ENCODE measurements at places on chromosomes 6 and 20.

- no peak for DNase-seq
Measured at GRCh38 chr20:17946572-17947473, 21.8 kb downstream of the SNX5 start.

DNA sequence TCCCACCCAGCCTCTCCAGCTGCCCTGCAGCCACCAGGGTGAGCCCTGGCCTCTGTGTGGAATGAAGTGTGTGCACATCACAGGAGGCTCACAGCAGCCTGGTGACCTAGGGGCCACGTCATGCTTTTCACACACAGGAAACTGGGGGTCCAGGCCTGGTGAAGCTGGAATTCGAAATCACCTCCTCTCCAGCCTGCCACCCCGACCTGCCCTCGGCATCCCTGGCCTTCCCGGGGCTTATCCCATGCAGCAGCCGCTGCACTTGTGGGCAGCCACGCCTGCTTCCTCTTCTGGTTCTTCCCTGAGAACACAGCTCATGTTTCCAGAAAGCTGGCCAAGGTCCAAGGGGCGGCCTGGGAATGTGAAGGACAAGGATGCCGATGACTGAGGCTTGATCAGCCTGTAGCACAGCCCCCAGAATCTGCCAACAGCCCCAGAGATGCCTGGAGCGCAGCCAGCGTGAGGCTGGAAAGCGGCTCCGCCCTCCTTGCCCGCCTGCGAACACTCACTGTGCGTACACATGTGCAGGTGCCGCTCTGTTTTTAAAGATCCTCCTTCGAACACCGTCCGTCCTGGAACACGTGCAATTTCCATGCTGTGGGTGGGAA, 4.2 kb upstream of the NTSR1 start:
- no peak for DNase-seq

- no peak for DNase-seq
Measured at GRCh38 chr20:45010399-45010828, 44.1 kb downstream of the STK4 start.

- DNase-seq = peak; percentile 35
Measured at GRCh38 chr6:168088161-168089053, 9.4 kb upstream of the FRMD1 start.

GRCh38 chr6:170162775-170163404, 128.0 kb downstream of the DLL1 start:
- no peak for DNase-seq

DNA sequence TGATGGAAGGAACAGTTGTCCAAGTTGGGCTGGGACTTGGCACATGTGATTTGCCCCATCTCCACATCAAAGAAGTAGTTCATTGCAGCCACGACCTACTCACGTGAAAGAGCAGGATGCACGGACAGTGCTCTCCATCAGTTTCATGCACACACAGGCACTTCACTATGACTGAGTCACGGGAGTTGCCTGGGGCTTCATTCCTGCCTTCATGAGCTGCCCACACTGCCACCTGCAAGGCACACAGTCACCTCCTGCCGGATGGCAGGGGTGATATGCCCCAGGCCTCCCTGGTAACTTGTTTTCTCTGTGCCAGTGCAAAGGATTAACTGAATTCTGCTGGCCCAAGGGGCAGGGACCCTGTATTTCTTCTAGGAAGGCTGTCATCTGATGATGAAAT, 22.8 kb downstream of the CST5 start:
- no peak for DNase-seq

- DNase-seq = peak; percentile 72
Measured at GRCh38 chr6:158072083-158072721, 90.5 kb downstream of the SYNJ2 start.

- DNase-seq = no peak
Measured at GRCh38 chr6:157370755-157371154, 10.2 kb upstream of the ZDHHC14 start.

DNA sequence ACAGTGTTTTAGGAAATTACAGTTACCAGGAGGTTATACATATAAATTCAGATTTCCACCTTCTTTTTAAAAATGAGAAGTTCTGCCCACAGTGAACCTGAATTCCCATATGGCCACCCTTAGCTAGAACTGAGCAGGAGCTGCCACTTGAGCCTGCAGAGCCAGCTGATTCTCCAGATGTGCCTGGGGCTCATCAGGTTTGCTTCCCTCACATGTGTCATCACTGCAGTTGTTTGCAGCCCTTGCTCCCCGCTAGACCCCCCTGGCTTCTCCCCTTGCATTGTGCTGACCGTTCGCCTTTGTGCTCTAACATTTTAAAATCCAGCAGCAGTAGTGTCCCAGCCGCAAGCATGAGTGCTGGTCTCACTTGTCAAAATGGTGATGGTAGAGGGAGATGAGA, 131.1 kb downstream of the UTRN start:
- no peak for DNase-seq

DNA sequence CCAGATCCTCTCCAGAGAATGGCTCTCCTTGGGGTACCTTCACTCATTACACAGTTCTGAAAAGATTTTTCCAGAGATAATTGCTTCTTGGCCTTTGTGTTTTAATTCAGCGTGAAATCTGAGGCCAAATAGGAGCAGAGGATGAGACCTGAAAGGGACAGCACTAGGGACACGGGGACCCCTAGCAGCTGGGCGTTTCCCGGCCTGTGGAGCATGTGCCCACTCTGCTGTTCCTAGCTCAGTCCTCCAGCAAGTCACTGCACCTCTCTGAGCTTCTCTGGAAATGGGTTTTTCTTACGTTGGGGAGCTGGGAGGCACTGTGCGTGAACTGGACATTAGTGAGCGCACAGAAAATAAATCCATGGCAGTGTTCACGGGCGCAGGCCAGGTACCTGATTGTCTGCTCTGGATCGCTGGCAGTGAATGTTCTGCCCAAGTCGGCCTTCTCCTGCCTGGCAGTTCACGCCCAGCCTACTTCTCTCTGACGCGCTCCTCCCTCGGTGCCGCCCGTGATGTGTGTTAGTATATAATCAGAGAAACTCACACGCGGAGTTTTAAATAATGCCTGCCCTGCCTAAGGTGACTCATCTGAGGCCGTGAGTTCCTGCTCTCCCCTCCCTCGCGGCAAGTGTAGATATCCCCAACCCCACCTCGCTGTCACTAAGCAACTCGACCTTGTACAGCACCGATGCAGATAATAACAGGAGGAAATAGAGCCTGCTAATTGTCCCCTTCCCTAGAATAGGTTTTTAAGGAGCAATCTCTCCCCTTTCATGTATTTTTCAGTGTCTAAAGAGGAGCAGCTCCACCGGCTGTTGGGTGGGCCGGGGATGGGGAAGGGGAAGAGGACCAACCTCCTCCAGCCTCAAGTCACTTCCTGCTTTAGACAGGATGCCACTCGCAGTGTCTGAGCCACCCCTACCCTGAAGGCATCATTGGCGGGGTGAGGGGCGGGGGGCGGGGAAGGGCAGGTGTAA, 2.7 kb upstream of the TUBB2A start:
- DNase-seq = no peak

- DNase-seq = no peak
Measured at GRCh38 chr6:109984410-109984809, 6.3 kb downstream of the GPR6 start.

DNA sequence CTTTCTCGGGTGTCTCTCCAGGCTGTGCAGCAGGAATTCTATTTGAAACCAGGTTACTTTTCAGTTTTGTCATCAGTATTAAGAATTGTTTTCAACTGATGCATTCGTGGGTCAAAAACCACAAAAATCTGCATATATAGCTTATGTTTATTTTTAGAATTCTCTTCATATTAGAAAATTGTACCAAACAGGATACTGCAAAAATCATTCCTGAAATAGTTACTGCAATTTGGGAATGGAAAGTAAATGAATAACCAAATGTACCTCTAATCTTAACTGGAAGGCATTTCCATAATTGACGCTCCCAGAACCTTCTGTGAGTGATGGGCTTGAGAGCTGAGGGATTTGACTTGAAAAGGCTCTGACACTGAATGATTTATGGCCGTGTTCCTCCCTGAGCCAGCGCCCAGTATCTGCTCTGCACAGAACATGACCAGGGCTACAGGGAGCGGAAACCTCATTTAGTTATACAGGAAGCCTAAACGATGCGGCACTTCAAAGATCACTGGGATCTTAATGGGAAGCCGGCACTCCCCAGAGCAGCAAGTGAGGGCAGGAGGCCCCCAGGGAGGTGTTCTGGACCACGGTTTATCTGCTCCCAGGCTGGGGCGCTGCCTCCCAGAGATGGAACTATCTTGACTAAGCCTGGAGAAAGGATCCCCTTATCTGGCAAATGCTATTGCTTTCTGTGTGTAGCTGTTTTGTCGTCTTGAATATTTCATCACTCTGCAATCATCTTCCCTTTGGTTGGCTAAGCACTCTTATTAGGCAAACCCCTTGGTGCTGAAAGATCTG, 446.0 kb downstream of the QKI start:
- peak; percentile 20 for DNase-seq

DNA sequence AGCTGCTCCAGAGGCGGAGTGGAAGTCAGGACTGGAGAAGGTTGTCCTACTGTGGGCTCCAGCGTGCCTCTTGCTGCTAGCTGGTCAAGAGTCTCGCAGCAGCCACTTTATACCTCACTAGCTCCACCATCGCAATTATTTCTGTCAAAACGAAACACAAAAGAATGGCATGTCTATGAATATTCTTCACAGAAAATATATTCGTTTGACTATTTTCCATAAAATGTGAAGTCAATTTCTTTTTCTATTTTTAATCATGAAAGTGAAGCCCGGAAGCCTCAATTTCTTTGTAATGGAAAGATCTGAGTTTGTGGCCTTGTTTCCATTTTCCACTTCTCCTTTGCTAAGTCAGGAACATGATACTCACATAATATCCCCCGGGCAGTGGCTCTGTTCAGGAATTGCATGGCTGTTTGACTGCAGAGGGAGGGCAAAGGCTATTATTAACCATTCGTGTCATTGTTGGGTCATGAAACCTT, 51.7 kb downstream of the DTD1 start:
- DNase-seq = no peak

DNA sequence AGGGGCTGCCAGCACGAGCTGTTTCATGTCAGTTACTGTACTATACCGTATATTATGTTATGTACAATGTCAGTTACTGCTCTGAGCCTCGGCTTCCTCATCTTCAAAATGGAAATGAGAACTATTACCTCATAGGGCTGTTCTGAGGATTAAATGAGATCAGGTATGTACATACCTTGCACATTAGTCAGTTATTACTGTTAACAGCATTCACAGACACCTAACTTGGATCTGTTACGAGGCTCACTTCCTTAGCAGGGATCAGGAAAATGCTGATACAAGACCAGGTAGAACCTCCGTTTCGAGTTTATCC, 69.7 kb upstream of the TBC1D7 start:
- no peak for DNase-seq

DNA sequence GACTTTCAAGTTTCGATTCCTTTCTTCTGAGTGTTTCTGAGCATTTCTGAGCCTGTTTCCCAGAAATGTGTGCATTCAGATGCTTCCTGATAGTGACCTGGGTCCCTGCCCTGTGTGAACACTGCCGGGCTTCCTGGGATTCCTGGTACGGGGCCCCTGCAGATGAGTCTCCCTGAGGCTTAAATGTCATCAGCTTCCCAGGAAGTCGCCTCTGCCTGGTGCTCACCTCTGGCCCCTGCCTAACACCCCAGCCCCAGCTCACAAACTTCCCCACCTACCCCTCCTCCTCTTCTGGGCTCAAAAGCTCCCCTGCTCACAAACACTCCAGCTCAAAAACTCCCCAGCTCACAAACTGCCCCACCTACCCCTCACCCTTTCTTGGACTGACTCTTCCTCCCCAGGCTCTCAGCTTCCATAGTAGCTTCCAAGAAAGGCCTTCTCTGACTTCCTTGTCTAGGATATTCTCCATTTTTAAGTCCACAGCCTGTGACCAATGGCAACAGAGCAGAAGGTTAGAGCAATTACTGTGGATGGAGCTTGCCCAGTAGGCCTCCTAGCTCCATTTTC, 42.0 kb downstream of the TGM2 start:
- DNase-seq = peak; percentile 0

GRCh38 chr6:14130435-14131075, 13.0 kb downstream of the CD83 start:
- DNase-seq = peak; percentile 4

- no peak for DNase-seq
Measured at GRCh38 chr6:113671421-113671820, 185.7 kb upstream of the MARCKS start.

All from WERI-Rb-1 (cell line).